Osteocyte (in vitro differentiated cells): ENCODE measurements at places on chromosomes 4 and X. TPM values are rescaled to one million over a fixed set of nuclear protein-coding genes. Genes with fewer than 3 reads are reported as not detected.

DNA sequence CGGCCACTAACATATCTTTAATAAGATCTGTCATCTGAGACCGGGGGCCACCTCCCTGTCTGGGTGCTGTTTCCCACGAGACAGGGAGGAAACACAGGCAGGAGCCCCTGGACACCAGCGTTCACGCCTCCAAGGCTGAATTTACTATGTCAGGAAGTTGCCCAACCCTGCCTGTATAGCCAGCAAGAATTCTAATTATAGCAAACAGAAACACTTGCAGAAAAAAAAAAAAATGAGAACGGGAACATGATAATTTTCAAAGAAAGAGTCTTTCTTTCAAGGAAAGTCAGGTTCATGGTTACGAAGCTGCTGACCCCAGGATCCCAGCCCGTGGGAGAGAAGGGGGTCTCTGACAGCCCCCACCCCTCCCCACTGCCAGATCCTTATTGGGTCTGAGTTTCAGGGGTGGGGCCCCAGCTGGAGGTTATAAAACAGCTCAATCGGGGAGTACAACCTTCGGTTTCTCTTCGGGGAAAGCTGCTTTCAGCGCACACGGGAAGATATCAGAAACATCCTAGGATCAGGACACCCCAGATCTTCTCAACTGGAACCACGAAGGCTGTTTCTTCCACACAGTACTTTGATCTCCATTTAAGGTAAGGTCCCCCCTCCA lies at the start of gene IL3RA:
TSS of gene IL3RA (plus strand) at position 455 of the 613 bp plus-strand sequence. CDS start 4,981 bp downstream, outside the sequence.
- DNase-seq, result no peak

- no peak for DNase-seq
Observed at GRCh38 chr4:78361621-78362120, 189.9 kb upstream of the ANXA3 start.

DCTD gene
- 122 and 126 TPM in 2 replicates for total RNA-seq

DNA sequence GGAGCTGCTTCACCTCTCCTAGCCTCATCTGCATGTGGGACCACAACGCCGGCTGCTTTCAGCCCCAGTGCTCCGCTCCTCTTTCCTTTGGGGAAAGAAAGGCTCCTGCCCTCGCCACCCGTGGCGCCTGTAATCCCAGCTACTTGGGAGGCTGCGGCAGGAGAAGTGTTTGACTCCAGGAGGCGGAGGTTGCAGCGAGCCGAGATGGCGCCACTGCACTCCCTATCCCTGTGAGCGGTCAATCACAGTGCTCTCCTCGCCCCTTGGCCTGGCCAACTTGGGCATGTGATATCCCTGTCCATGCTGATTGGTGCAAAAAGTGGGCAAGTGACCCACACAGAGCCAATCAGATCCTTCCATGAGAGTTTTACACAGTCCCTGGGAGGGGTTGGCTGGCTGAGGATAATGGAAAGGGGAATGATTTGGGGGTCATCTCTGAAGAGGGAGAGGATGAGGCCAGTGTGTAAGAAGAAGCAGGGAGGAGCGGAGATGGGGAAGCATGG lies 56.2 kb downstream of the WFS1 start:
- no peak for DNase-seq

DNA sequence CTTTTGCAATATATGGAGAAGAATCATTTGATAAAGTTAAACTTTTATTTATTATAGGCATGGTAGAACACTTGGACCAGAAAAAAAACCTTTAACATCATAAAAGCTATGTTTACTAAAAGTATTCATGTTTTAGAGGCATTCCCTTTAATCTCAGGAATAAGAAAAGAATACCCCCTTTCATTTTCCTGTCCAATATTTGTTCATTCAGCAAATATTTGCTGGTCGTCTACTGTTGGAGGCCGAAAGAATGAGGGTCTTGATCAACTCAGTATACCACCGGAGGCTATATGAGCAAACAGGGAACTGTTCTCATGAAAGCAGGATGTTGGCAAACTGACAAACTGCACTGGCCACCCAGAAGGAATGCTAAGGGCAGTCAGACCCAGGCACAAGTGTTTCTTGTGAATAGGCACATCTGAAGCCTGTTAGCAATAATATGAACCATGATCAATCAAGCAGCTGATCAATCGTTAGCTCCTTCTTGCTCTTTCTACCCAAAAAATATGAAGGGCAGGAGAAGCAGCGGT lies 480.8 kb upstream of the FAT1 start:
- DNase-seq, result no peak

GRCh38 chrX:71283403-71284143 lies at the start of gene NONO:
TSS of gene NONO (plus strand) at chrX:71283635. CDS start at chrX:71290638, 7,003 bp downstream.
- peak; percentile 95 for DNase-seq
